Pons (tissue), 1 donor: ENCODE measurements at places on chromosomes 2 and 18.
A peak's percentile ranks its signal among the peaks of the same experiment; 100 is the strongest.

DNA sequence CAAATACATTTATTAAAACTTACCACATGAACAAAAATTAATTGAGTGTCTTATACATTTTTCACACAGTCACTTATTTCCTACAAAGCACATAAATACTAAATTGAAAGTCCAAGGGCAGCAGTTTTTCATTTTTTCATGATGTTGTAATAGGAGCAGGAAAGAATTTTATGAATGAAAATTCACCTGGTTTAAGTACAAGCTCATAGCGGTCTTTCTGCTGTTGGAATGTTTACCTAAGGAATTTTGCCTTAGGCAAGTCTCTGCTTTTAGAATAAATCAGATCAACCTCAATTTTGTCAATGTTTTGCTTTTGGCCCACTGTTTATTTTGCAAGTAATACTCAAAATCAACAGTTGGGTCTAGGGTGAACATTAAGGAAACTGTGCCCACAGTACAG, 40.0 kb downstream of the ETAA1 start:
- DNase-seq: no peak

DNA sequence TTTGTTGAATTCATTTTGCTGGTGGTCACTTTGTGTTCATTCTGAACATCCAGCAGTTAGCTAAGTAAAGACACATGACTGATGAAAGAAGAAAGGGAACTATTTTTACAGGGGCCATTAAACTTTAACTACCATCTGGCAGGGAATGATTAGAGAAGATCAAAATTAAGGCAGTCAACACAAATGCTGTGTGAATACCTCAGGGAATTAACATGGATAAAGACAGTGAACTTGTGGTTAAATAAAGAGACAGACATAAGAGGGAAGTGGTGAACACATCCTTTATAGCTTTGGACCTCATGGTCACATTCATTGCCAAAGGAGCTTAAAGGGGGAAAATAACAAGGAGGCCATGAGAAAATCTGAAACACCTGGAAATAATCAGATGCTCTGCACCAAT, 52.6 kb upstream of the ATP5MC3 start:
- DNase-seq: no peak

DNA sequence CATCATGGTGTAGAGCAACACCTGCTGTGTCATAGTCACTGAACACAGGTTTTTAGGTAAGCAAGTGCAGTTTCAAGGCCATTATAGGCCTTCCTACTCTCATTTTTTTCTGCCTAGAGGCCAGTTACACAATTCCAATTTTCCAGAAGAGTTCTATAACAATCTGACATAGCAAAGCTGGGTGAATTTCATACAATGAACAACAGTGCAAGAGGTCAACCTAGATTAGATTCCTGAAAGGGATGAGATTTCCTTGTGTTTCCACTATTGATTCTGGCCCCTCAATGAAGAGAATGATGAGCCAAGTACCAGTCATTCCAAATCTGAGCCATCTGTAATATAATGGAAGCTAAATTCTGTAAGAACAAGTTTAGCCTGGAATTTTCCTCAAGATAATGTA, 15.3 kb upstream of the CD28 start:
- no peak for DNase-seq

GRCh38 chr2:16031058-16031847, 90.9 kb downstream of the MYCN start:
- DNase-seq: peak; percentile 94

GRCh38 chr2:120436885-120437603, 91.1 kb downstream of the INHBB start:
- DNase-seq: no peak

GRCh38 chr2:189088591-189089205, 90.9 kb downstream of the COL5A2 start:
- DNase-seq: no peak

DNA sequence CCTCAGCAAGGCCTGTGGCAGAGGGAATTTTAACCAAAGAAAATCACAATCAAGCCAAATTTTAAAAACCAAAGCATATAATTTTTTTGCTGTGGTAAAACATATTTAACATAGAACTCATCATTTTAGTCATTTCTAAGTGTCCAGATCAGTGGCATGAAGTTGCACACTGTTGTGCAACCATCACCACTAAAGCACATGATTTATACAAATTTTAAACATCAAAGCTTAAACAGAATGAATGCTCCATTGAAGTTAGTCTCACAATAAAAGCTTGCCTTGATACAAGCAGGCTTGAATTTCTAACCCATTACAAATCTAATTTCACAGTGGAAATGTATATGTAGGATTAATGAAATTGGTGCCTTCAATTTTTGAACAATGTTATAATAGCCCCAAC, 31.2 kb downstream of the FTCDNL1 start:
- no peak for DNase-seq

GRCh38 chr2:234038076-234038802, 12.3 kb upstream of the SPP2 start:
- no peak for DNase-seq

- no peak for DNase-seq
These were observed 276.7 kb downstream of the CALCRL start for GRCh38 chr2:187171318-187171717.

- no peak for DNase-seq
These were observed 15.2 kb upstream of the DIPK1C start for GRCh38 chr18:74472312-74472711.

GRCh38 chr2:145007960-145008263, 488.0 kb upstream of the ZEB2 start:
- no peak for DNase-seq

DNA sequence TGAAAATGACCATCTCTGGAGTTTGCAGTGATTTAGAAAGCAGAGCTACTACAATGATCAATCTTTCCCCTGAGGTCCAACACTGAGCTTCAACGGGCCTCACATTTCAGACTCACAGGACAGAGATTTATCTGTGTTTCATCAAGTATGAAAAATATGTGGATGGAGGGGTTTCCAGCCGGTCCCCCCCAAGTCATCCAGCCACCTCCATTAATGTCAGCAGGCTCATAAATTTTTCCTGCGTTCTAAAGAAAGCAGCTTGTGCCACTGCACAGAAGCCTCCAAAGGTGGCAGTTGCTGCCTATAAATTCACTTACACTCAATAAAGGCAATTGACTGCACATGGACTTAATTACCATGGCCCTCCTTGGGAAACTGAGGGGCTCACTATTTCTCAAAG, 117.4 kb upstream of the ACKR3 start:
- no peak for DNase-seq

GRCh38 chr18:50918153-50918552, 39.2 kb downstream of the ME2 start:
- DNase-seq: no peak

DNA sequence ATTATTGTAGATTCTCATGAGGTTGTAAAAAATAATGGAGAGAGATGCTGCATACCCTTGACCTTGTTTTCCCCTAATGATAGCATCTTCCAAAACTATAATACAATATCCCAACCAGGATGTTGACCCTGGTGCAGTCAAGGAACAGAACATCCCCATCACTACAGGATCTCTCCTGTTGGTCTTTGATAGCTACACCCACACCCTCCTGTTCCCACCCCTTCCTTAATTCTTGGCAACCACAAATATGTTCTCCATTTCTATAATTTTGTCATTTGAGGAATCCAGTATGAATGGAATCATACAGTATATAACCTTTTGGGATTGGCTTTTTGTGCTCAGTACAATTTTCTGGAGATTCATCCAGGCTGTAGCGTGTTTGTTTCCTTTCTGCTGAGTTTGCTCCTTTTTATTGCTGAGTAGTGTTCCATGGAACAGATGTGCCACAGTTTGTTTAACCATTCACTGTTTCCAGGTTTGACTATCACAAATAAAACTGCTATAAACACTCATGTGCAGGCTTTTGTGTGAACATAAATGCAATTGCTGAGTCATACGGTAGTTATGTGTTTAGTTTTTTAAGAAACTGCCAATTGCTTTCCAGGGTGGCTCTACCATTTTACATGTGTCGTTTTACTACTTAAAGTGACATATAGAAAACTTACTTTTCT, 22.2 kb downstream of the MCFD2 start:
- no peak for DNase-seq

GRCh38 chr2:78077633-78078032, 555.5 kb upstream of the LRRTM4 start:
- DNase-seq: no peak
